ENCODE measurements at places on chromosomes 13 and 19.

GRCh38 chr13:50672025-50672424 is 171.5 kb downstream of the DLEU7 start:
- no peak for DNase-seq

- DNase-seq, result no peak
Measured at GRCh38 chr19:6730153-6730804, 7.1 kb downstream of the GPR108 start.

GRCh38 chr19:30924670-30925069 is 424.6 kb downstream of the TSHZ3 start:
- no peak for DNase-seq

GRCh38 chr19:39363901-39364457 is 21.8 kb downstream of the SAMD4B start:
- no peak for DNase-seq

DNA sequence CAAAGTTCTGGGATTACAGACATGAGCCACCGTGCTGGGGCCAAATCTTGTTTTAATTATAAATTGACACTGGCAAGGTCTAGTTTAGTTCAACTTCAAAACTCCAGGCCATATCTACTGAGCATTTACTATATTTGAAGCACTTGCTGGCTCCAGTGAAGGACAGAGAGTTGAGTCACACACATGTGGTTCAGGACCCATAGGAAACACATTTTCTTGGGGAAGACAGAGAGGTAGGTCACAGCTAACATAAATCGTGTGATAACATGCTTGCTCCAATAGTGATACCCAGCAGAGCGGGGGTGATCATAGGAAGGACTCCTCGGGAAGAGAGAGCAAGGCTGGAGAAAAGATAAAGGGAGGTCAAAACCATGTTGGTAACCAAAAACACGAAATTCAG is 170.6 kb upstream of the TSC22D1 start:
- DNase-seq, result no peak

- DNase-seq, result no peak
Measured at GRCh38 chr13:37587236-37587635, 11.3 kb downstream of the POSTN start.

GRCh38 chr13:32905063-32905863 is 111.0 kb upstream of the KL start:
- DNase-seq, result no peak

- DNase-seq, result no peak
Measured at GRCh38 chr19:1893791-1894190, 8.5 kb upstream of the ABHD17A start.

DNA sequence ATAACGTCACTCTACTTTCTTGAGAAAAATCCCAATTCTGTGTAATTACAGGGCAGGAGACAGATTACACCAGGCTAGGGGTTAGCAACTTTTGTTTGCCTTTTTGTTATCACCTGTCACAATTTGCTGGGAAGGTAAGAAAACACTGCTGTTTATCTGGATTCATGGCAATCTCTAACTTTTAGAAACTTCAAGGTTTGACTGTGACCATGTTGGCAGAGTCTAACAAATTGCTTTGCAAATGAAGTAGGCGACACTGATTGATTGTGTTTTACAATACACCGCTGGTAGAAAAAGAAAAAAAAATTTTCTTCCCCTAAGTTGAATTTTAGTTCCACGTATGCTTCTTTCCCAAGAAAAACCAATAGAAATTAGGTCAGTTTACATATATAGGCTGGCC is 10.4 kb upstream of the PDX1 start:
- DNase-seq, result no peak

- no peak for DNase-seq
Measured at GRCh38 chr13:113809934-113810333, 50.9 kb downstream of the TMEM255B start.

DNA sequence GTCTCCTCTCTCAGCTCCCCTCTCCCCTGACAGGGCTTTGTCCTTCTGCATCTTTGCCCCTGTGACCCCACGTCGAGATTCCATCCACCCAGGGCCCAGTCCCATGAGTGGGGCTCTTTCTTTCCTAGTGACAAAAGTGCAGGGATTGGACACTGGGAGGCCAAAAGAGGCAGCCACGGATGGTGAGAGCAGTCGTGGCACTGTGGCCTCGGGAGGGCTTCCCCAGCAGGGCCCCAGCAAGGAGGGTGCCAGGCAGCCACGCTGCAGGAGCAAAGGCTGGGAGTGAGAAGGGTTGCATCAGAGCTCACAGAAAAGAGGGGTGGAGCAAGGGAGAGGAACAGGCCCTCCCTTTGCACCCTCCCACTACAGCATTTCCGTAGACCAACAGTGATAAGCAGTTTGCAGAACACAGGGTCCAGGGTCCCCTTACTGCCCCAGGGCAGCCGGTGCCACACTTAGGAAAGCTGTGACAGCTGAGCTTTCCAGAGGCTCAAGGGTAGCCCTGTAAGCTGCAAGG is 4.9 kb downstream of the ZSCAN1 start:
- no peak for DNase-seq

DNA sequence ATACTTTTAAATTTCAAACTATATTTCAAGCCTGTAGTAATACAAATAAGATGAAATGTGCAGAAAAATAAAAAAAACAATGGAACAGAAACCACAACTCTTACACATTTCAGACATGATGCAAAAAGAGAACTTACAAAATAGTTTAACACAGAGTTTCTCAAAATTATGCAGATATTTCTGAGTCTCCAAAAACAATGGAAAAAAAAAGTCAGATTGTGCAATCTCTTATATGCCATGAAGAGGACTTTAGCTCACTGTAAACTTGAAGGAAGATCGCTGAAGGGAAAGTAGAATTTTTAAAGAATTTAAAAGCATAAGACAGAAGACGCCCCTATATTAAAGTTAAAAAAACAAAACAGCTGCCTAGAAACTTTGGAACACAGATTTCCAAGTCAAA is 20.4 kb downstream of the ZNF708 start:
- DNase-seq, result no peak

DNA sequence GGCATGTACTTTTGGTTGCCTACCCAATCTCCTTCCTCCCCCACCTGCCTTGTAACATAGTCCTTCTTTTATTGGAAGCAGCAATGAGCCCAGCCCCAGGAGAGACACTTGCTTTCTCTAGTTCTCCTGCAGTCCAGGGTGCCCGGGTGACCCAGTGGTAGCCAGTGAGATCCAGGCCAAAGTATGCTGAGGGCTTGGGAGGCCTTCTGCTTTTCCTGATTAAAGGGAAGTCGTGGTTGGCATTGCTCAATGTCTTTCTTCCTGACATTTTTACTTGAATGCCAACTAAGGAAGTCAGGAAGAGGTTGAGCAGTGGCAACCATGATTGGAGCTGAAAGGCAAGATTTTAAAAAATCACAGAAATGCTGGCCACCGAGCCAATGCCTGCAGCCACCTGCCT is 25.7 kb downstream of the CNMD start:
- no peak for DNase-seq

DNA sequence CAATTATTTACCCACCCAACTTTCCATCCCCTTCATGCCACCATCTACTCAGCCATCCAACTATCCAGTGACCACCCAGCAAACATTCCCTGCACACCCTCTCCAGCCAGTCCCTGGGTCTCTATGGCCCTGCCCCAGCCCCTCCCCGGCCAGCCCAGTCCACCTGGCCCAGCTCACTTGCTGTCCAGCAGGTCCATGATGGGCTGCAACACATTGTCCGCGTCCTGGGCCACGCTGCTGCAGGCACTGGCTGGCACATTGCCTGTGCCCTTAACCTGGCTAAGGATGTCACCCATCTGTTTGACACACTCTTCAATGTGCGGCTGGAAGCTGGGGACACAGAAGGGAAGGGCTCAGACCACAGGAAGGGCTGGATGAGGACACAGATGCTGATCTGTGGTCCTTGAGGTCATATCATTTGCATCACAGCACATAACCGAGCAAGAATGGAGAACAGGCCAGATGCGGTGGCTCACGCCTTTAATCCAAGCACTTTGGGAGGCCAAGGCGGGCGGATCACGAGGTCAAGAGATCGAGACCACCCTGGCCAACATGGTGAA is 61.6 kb downstream of the UNC13A start:
- DNase-seq, result no peak

Data from skeletal muscle cell (primary cell).